SK-N-MC (cell line): ENCODE measurements at places on chromosomes 11 and 22.

DNA sequence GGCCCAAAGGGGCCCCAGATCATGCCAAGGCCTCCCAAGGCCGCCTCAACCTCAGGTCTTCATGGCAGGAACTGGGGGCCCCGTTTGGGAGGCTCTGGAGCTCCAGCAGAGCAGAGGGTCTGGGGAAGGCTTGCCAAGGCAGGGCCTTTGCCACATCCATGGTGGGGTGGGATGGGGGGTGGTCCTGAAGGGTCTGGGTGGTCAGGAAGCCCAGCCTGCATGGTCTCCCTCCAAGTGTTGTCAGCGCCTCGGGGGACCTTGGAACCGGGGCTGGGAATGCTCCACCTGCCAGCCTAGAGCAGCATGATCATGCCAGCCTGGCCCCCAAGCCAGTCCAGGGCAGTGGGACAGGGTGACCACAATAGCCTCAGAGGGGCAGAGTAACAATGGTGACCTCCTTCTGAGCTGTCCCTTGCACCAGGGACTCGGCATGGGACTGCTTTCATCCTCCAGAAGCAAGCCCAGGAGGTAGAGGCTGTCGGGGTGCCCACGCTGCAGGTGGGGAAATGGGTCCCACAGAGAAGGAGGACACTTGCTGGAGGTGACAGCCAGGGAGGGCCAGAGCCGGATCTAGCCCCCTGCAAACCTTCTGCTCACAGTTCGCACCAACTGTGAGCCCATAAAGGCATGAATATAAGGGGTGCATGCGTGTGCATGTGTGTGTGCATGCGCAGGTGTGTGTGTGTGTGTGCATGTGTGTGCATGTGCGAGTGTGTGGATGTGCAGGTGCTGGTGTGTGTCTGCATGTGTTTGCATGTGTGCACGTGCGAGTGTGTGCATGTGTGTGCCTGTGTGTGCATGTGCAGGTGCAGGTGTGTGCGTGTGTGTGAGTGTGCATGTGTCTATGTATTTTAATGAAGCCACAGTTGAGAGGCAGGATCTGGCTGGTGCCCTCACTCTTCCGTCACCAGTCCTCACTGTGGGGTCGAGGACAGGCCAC is 63.8 kb downstream of the MYEOV start:
- DNase-seq, result no peak

DNA sequence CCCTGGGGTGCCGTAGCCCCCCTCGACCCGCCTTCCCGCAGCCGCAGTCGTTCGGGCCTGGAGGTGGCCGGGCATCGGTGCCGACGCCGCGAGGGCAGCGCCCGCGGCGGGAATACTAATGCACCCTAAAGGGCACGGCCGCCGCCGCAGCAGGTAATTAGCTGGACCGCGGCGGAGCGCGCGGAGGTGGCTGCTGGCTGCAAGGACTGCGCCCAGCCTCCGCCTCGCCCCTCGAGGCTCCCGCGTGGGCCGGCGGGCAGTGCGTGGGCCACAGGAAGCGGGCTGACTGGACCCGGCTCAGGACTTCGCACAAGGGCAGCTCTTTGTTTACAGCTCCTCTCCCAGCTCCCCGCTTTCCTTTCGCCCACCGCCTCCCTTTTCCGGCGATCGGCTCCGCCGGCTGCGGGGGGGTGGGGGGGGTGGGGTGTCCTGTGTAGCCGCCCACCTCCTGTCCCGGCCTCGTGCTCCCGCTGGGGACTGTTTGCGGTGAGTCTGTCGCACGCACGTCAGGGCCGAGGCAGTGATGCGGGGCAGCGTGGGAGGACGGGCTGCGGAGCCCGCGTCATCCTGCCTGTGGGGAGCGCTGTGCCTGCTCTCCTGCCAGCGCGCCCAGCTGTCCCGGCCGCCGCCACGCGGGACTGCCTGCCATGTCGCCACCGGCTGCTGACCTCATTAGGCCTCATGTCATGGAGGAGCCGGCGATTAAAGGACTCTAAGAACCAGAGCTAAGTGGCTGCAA is 53.2 kb downstream of the GRIK4 start:
- DNase-seq, result no peak

DNA sequence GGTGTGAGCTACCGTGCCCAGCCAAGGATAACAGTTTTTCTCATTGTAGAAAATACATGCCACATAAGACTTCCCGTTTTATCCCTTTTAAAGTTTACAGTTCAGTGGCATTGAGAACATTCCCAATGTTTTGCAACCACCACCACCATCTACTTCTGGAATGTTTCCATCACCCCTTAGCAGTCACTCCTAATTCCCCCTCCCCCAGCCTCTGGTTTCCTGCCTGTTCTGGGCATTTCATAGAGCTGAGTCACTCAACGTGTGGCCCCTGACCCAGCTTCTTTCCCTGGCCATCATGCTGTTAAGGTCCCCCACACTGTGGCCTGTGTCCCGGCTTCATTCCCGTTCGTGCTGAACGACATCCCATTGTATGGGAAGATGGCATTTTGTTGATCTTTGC is 30.7 kb downstream of the FGF4 start:
- DNase-seq, result no peak

- no peak for DNase-seq
Measured at GRCh38 chr11:8301622-8302021, 37.9 kb upstream of the LMO1 start.

GRCh38 chr11:117076941-117077691 is 21.1 kb downstream of the SIK3 start:
- DNase-seq, result no peak
